ENCODE measurements at places on chromosomes 5 and 9. TPM values are rescaled to one million over a fixed set of nuclear protein-coding genes. Genes with fewer than 3 reads are reported as not detected.

GRCh38 chr5:119200795-119201194 lies 129.9 kb downstream of the DMXL1 start:
- ATAC-seq: no peak

DNA sequence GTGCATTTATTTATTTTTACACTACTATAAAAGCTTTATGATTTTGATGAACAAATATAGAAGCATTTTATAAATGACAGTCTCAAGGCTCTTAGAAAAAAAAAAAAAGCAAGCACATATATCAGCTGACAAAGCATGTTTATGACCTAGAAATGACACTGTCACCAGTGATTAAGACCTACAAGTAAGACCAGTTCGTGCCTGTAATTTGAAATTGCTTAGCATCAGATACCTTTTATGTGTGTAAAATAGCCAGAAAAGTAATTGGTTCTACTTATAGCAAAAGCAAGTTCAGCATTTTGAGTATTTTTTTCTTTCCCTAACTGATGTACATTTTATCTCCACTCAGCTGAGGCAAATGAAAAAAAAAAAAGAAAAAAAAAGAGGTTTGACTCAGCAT lies 808.4 kb downstream of the CDH18 start:
- ATAC-seq: no peak

DNA sequence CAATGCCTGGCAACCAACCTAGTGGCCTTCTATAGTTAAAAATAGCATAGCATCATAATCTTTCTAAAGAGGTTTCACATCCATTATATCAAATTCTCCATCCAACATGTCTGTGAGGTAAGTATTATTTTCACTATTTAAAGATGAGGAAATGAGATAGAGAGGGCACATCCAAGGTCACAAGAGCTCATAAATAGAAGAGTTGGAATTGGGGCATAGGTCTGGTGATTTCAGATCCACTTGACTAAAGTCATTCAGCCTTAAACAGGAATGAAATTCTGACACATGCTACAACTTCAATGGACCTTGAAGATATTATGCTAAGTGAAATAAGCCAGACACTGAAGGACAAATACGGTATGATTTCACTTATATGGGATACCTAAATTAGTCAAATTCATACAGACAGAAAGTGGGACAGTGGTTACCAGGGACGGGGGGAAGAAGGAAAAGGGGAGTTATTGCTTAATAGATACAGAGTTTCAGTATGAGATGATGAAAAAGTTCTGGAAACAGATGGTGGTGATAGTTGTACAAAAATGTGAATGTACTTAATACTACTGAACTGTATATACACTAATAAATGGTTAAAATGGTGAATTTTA lies 259.6 kb upstream of the NR4A3 start:
- no peak for ATAC-seq

Gene OR1Q1
- not detected for total RNA-seq

DNA sequence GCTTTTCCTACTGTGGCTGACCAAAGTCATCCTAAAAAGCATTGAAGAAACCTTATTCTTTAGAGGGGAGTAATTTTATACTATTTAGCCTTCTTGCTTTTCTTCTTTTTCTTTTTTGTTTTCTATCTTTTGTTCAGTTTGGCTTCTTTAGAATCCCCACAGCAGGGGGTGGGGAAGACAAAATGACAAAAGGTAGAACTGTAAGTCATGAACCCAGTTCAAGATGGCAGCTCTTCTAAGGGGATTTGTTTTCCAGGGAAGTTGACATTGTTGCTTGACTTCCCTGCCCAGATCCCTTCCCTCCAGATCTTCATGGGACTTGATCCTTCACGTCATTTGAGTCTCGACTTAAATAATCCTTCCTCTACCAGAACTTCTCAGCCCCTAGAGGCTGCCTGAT lies 692.4 kb upstream of the DMAC1 start:
- ATAC-seq: no peak

GRCh38 chr9:127545196-127546124 lies 66.6 kb upstream of the STXBP1 start:
- peak; percentile 50 for ATAC-seq

Gene ADAMTSL2
- total RNA-seq: 2.3 TPM

DNA sequence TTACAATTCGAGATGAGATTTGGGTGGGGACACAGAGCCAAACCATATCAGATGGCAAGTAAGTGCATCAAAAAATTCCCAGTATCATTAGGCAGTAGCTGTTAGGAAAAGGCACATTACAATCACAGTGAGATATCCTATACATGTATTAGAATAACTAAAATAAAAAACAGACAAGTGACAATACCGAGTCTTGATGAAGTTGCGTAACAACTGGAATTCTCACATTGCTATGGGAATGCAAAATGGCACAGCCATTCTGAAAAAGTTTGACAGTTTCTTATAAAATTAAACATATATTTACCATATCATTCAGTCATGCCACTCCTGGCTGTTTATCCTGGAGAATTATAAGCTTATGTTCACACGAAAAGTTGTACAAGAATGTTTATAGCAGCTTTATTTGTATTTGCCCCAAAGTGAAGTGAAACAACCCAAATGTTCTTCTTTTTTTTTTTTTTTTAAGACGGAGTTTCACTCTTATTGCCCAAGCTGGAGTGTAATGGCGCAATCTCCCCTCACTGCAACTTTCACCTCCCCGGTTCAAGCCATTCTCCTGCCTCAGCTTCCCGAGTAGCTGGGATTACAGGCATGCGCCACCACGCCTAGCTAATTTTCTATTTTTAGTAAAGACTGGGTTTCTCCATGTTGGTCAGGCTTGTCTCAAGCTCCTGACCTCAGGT lies 93.1 kb upstream of the TLE1 start:
- ATAC-seq: no peak

Gene PCDHGA2
- total RNA-seq: 3.2 TPM

- ATAC-seq: peak; percentile 60
Measured at GRCh38 chr9:123049589-123050222, 16.2 kb downstream of the GPR21 start.

- no peak for ATAC-seq
Measured at GRCh38 chr5:57736716-57737115, 254.1 kb upstream of the ACTBL2 start.

Gene IGIP
- total RNA-seq: 36.6 TPM

GRCh38 chr5:2892466-2893000 lies 141.1 kb upstream of the IRX2 start:
- no peak for ATAC-seq

Gene PCDHGA6
- total RNA-seq: 11.1 TPM

DNA sequence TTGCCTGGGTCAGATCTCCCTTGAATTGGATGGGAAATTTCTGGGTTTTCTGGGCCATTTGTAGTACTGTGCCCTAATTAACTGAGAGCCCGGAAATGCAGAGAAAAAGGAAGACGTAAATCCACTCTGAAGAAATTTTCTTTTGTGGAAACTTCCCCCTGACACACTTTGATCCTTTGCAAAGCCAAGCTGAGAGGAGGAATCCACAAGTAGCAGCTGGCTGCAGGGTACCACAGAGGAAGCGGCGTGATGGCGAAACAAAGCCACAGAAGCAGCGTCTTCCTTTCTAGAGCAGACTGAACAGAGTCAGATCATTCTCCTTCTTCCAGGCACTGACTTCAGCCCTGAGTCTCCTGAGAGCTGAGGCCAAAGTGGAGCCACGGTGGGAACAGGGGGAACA lies 47.1 kb upstream of the ZNF354A start:
- ATAC-seq: no peak

DNA sequence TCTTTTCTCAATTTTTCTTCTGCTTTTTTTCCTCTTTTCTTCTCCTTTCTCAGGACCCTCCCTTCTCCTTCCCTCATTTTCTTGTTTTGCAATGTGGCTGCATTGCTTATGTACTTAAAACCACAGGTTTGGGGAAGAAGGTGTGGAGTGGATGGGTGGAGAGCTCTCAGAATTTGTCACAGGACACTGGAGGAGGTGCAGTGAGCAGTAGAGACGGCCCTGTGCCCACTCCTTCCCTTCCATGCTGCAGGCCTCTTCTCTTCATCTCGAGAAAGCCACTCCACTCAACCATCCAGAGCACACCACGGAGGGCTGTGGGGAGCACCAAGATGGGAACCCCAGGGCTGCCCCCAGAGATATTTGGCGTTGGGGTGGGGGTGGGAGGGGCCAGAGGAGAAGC lies 92.3 kb downstream of the FSTL4 start:
- no peak for ATAC-seq

DNA sequence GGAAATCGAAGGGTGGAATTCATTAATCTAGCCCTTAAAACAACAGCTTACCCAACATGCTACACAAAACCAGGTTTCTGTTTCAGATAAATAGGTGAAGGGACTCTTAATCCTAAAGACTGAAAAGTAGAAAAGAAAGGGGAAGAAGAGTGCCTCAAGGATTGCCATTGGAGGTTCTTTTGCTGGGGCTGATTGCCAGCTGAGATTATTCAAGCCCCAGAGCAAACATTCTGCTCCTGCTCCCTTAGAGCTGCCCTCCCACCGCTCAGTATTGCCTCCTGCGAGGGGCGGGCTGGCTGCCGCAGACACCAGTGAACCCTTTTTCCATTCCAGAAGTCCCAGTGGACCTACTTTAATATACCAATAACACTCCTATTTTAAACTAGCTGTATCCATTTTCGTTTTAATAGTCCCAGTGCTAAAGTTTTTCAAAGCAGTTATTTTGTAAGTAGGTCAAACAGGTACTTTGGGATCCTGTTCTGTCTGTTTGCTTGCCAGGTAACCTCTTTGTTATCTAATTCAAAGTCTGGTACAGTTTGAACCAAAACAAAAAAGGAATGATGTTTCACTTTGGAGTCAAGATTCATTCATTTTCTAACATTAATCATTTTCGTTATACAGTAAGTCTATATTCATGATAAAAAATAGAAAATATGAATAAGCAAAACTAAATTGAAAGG lies 38.6 kb downstream of the HMGCS1 start:
- ATAC-seq: no peak

Gene PARP8
- total RNA-seq: 3.9 TPM

Gene GPX3
- total RNA-seq: 1,586 TPM

GRCh38 chr9:137520614-137521404 lies 29.4 kb downstream of the PNPLA7 start:
- ATAC-seq: no peak

- no peak for ATAC-seq
Measured at GRCh38 chr5:17282283-17283120, 65.1 kb downstream of the BASP1 start.

GRCh38 chr9:100401042-100401441 lies 25.9 kb upstream of the MSANTD3 start:
- no peak for ATAC-seq

DNA sequence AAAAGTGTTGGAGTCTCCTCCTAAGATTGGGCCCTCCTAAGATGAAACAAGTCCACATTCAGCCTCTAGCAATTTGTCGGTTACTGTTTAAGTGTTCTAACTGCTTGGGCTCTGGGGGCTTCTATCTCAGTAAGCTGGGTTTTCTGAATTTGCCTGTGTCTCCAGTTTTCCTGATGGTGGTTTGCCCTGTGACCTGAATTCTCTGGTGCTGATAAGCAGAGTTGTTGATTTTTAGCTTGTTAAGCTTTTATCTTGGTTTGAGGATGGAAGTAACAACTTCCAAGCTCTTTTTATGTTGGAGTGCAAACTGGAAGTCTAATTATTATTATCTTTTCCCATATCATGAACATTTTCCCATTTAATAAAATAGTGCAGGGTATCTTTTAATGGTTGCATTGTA lies 30.9 kb downstream of the HSD17B4 start:
- ATAC-seq: no peak

Gene COL27A1
- total RNA-seq: 5.7 TPM

- no peak for ATAC-seq
Measured at GRCh38 chr9:86041311-86041741, 58.0 kb downstream of the GOLM1 start.

DNA sequence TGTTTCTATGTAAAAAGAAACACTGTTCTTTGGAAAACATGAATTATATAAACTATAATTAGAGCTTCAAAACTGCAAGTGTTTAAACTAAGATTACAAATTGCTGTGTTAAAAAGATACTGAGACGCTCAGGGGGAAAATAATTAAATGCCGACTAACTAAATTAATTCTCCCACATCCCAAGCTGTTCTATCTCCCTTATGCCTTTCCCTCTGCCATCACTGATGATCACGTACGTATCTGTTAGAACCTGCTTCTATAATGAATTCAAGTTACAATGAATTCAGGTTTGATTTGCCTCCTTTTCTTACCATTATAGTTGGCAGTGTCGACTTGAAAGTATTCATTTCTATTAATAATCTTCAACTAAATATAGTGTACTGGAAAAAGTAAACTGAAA lies 349.9 kb upstream of the CDH6 start:
- no peak for ATAC-seq

Gene ENHO
- total RNA-seq: not detected

GRCh38 chr9:24912767-24913166 lies 367.1 kb upstream of the IZUMO3 start:
- ATAC-seq: no peak

GRCh38 chr9:20043035-20043434 lies 254.2 kb upstream of the SLC24A2 start:
- ATAC-seq: no peak

DNA sequence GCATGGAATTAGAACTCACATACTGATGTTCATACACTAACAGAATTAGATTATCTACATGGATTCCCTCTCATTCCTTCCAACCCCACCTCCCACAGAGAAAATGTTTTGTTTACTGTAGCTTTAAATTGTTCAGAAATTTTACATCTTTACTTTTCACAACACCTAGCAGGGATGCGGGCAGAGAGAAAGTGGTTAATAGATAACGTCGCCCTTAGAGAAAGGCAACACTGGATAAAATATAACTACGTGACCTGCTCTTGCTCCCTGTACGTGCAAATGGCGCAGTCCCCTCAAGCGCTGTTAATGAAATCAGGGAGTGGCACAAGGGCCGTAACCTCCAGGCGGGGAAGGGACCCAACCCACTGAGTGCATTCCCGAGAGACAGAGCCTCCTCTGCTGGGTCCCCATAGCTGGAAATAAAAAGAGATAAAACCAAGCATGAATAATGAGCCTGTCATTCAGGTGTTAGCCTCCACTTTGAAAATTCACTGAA lies 125.3 kb upstream of the DAPK1 start:
- no peak for ATAC-seq

GRCh38 chr5:146751781-146752401 lies 126.7 kb downstream of the PPP2R2B start:
- ATAC-seq: no peak

- ATAC-seq: no peak
Measured at GRCh38 chr5:11737010-11737409, 167.2 kb downstream of the CTNND2 start.

Gene POU5F2
- 5.1 TPM for total RNA-seq

GRCh38 chr9:121859646-121860045 lies 208.2 kb downstream of the DAB2IP start:
- ATAC-seq: no peak

- ATAC-seq: no peak
Measured at GRCh38 chr5:39040875-39041274, 33.3 kb downstream of the RICTOR start.
